ENCODE measurements at places on chromosomes 7 and 10.
A peak's percentile ranks its signal among the peaks of the same experiment; 100 is the strongest.

- DNase-seq, result no peak
Observed at GRCh38 chr10:17756557-17757217, 4.7 kb downstream of the TMEM236 start.

GRCh38 chr7:77691892-77692491, 4.3 kb upstream of the RSBN1L start:
- DNase-seq, result no peak

- no peak for DNase-seq
Observed at GRCh38 chr7:122352454-122352853, 47.9 kb upstream of the FEZF1 start.

DNA sequence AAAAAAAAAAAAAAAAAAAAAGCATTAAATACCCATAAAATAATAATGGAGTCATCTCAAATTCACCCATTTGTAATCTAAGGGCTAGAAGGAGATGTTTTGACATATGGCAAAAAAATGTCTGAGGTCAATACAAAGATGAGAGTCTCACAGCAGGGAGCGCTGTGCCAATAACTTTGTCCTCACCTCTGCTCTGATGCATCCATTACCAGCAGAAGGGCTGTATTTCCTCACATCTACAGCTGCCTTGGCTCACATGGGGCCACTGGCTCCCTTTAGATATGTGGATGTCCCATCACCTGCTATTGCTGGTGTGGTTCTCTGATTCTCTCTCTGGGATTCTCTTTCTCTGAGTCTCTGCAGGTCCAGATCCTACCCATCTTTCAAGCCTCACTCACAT, 90.3 kb upstream of the FAM133B start:
- peak; percentile 38 for DNase-seq

GRCh38 chr7:156566812-156567549, 73.6 kb upstream of the RNF32 start:
- no peak for DNase-seq

DNA sequence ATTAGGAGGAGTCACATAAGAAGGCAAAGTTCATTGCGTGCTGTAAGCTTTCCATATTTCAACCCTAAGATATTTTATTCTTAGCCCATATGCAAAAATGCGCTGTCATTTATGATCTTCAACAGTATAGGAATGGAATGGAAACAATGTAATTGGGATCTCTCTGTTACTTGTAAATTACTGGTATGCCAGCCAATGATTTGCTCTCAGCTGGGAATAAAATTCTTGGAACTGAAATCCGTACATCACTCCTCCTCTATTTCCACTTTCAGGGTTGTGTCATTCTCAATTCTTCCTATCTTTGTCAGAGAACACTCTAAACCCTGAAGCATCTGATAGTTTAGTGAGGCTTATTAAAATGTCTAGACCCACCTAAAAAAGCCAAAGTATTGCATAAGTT, 80.7 kb upstream of the STEAP4 start:
- no peak for DNase-seq

- no peak for DNase-seq
Observed at GRCh38 chr10:131448883-131449282, 137.4 kb upstream of the TCERG1L start.

DNA sequence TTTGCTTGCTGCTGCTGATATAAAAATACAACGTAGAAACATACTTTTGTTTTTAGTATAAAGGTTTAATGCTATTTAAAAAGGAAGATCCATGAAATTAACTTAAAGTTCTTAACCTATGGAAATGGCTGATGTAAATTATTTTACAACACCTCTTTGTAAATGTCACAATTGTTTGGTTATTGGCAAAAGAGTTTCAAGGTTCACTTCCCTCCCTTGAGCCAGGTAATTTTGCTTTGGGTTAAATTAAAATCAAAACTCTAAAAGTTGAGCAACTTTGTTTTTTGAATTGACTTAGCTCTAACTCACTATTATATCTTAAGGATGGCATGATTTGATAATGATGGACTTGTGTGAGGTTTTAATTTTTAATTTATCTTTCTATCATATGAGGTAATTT, 39.2 kb upstream of the CYP2C18 start:
- no peak for DNase-seq

- DNase-seq, result no peak
Observed at GRCh38 chr7:96663871-96664445, 45.7 kb downstream of the SEM1 start.
